ENCODE measurements at places on chromosomes 5 and 9. TPM values are rescaled to one million over a fixed set of nuclear protein-coding genes. Genes with fewer than 3 reads are reported as not detected.

DNA sequence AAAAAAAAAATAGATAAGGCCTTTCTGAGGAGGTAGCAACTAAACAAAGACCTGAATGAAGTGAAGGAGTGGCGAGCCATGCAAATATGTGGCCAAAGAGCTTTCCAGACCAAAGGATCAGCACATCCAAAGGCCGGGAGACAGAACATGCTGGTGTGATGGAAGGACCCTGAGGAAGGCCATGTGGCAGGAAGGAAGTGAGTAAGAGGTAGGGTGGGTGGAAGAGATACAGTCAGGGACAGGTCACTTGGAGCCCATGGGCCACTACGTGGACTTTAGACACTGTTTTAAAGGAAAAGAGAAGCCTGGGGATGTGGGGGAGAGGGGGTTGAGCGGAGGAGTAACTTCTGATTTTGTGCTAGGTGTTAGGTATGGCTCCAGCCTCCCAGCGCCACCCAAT, 31.3 kb downstream of the SPRY4 start:
- no peak for DNase-seq

DNA sequence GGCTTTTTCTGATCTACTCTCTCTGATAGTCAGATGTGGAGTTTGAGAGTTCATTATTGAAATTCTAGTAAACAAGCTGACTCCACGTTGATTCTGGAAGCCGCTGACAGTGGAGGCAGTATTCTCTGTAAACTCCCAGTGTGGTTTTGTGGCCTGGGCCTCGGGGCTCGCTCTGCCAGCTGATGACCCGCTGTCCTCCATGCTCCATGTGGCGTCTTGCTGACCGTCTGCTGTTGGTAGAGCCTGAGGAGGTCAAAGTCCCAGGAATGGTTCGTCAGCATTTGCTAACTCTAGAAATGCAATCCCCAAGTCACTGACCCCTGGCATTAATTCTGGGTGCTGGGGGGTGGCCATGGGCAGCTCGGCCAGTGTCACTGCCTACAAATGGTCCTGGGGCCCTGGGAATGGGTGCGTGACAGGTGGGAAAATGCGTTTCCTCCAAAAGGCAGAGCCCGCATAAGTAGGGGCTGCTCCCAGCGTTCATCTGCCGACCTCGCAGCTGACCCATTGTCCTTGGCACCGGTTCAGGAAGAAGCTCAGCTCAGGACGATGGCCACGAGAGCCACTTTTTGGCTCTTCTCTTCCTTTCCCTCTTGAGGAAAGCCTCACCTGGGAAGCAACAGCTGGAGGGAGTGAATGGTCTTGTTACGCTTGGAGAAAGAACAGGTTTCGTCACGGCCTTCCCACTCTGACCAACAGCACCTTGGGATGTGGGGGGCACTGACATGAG, 55.1 kb downstream of the MRPL36 start:
- DNase-seq = peak; percentile 6

GRCh38 chr9:38004809-38005560, 64.0 kb downstream of the SHB start:
- no peak for DNase-seq

GRCh38 chr5:6280425-6281100, 97.8 kb downstream of the MED10 start:
- DNase-seq = no peak

- DNase-seq = no peak
Measured at GRCh38 chr9:95506428-95506677, 10.4 kb downstream of the PTCH1 start.

DNA sequence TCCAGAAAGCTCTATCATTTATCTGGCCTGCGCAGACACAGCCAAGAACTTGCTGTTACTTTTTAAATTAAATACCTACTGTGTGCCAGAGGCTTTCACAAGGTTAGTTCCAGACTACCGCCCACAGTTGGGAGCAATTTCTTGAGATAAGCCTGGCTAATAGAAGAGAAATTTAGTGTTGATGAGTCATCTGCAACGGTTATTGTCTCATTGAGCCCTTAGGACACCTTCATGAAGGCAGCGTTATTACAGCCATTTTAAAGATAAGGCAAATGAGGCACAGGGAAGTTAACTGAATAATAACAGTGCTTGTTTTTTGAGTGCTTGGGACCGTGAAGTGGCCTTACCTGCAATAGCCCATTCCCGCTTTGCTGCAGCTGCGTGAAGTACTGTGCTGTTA, 292.9 kb upstream of the MSX2 start:
- no peak for DNase-seq

The ADAMTS13 gene
- 15.9 TPM for total RNA-seq
